Stimulated activated CD8-positive, alpha-beta memory T cell treated with anti-CD3 and anti-CD28 coated beads, Interleukin-2, amount 100 ng/mL, for 48 hours (primary cell): ENCODE measurements at places on chromosomes 11 and 22.

- DNase-seq: no peak
These were observed 32.4 kb upstream of the EED start for GRCh38 chr11:86212019-86212611.

DNA sequence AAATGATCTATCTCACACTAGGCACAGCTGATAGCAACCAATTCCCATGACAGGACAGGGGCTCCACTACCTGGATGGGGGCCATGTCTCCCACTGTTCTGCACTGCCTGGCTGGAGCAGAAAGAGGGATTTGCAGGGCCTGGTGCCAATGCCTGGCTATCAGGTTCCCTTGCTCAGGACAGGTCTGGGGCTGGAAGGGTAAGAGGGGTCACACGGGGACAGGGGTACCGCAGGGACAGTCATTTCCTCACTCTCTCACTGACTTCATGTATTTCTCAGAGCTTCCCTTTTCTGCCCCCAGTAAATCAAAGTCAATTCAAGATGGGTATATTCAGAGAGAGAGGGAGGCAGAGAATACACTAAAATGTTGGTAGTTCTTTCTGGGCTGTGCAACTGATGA, 119.1 kb upstream of the CSNK2A3 start:
- DNase-seq: no peak

DNA sequence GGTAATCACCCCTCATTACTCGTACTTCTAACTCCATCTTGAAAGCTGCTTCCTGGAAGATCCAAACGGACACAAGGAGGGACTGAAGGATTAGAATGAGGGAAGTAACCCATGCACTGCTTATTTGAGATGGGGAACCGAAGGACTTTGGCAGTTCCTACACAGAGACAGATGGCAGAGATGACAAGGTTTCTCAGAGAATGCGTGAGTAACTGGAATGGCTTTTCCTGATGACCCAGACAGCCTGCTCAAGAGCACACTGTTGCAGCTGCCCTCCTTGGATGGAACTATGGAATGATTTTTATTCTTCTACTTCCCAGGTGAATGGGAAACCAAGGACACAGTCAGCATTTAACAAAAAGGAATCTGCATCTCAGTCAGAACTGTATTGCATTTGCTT, 7.3 kb downstream of the KCNJ11 start:
- DNase-seq: no peak

DNA sequence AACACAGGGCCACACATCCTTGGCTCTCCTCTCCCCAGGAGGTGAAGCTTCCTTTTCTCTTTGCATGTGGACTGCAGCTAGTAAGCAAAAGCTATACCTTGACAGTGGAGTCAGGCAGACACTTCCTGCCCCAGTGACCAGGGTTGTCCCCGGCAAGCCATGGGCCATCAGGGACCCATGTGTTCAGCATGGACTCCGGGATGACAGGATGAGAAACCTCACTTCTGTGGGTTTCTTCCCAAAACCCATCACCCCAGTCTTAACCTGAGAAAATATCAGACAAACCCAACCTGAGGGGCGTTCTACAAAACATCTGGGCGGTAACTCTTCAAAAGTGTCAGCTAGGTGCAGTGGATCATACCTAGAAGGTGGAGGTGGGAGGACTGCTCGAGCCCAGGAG, 40.2 kb downstream of the GNB1L start:
- DNase-seq: no peak

DNA sequence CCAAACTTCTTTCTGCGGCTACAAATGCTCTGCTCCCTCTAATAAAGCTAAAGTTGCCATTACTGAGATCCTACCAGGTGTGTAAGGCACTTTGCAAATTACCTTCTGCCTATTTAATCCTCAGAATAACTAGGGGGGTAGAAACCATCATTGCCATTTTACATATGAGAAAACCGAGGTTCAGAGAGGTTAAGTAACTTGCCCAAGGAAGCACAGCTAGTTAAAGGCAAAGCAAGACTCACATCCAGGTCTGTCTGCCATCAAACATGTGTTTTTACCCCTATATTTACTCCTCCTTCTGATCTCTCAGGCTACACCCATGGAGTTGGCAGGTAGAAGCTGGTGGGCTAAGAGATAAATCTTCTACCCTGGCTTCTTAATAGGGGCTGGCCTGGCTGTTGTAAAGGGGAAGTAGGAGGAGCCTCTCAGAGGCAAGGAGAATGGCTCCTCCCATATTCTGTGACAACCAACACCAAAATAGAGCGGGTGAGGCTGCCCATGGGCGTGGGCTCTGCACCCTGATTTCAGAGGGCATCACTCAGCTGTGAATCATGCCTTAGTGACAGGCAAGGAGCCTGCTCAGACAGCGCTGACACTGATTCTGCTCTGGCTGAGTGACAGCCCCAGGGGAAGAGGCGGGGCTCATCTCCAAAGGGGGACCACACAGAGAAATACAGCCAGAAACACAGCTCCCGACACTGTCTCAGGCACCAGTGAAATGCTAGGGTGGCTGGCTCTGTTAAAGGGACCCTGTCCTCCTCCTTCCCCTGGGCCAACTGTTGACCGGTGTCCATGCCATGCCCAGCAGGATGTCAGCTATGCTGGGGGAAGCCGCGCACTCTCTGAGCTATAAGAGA, 106.8 kb downstream of the ABTB2 start:
- DNase-seq: peak; percentile 46
